ENCODE measurements at places on chromosomes 13 and 19.

DNA sequence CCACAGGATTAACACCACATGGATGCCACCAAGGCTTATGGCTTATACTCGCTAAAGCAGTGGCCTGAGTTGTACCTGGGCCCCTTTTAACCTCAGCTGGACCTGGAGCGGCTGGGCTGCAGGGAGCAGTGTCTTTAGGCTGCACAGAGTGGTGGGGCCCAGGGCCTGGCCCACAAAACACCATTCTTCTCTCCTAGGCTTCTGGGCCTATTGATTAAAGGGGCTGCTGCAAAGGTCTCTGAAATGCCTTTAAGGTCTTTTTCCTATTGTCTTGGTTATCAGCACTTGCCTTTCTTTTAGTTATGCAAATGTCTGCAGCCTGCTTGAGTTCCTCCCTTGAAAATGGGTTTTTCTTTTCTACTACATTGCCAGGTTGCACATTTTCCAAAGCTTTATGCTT, 973.9 kb upstream of the PRR20A start:
- DNase-seq = no peak

- peak; percentile 9 for DNase-seq
Measured at GRCh38 chr19:5880604-5881078, 10.3 kb upstream of the FUT5 start.

DNA sequence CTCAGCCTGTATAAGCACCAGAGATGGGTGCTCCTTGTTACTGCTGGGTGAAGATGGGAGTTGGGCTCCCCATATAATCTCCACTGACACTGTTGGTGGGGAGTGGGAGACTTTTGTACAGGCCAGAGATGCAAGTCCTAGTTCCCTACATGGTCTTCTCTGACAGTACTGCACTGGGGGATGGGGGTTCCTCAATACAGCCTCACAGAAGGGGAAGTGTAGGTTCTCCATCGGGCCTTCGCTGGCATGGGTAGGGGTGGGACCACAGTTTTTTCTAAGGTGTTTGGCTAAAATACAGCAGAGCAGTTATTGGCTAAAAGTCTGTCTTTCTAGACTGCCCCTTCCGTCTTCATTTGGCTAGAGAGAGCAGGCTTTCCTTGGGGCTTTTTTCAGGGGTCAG, 167.2 kb upstream of the SERP2 start:
- no peak for DNase-seq

GRCh38 chr13:82636119-82636518, 1246.2 kb downstream of the SLITRK1 start:
- no peak for DNase-seq

- DNase-seq = no peak
Measured at GRCh38 chr13:21542563-21542962, 61.4 kb downstream of the MICU2 start.

DNA sequence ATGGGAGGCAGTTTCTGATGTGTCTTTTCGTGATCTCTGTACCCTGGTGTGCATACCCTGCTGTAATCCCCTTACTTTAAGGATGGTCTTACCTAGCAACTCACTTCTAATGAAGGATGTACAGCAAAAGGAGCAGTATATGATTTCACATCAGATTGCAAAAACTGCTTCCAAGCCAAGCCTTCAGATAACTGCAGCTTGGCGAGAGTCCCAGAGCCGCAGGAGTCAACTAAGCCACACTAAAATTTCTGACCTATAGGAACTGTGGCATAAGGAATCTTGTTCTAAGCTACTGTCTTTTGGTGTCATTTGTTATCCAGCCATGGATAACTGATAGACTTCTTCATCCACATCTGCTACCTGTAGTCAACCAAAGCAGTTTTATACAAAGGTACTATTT, 496.7 kb downstream of the GPC6 start:
- no peak for DNase-seq

DNA sequence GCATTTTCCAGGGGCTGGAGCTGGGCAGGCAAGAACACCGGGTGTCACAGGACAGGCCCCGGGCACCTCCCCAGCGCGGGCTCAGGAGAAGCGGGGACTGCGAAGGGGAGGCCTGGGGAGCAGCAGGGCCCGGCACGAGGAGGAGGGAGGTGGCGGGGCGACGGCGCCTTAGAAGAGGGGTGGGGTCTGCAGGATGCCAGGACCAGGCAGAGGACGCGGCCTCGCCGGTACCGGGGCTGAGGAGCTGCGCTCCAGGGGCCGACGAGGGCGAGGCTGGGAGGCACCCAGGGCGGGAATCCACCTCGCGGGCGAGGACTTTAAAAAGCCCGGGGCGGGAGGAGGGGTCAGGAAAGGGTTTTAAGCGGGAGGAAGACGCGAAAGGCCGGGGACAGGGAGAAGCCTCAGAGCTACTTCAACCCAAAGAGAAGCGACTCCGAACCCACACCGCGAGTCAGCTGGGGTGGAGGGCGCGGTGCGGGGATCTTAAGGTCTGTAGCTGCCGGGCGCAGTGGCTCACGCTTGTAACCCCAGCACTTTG, 665 bp downstream of the ZNF347 start:
- DNase-seq = no peak

DNA sequence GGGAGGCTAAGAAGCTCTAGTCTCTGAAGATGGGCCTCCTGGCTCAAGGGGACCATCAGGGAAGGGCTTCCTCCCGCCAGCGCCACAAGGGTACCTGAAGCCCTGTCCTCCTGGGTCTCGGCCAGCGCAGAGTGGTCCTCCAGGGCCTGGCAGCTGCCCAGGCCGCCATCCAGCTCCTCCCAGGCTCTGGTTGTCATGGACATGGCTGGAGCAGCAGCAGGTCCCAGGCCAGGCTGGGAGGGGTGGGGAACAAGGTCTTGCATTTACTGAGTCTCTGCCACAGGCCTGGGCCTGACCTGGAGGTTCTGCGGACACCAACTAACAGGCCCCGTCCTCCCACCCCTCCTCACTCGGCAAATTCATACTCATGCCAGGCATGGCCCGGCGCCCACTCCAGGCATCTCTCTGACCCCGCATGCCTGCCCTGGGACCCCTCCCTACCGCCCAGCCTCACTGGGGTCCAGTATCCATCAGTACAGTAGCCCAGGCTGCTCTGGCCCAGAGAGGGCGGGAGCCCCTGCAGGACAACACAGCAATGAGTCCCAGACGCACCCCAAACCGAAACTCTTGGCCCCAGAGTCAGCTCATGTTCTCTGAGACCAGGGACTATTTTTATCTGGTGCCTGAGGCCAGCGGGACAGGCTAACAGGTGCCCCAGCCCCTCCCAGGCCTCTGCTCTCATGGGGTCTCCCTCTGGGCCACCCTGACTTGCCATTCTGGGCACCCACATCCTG, 938 bp downstream of the JSRP1 start:
- DNase-seq = no peak

GRCh38 chr19:6707011-6707657, 13.3 kb downstream of the C3 start:
- DNase-seq = no peak

GRCh38 chr19:6540918-6541689, 10.3 kb downstream of the TNFSF9 start:
- DNase-seq = no peak

- DNase-seq = peak; percentile 28
Measured at GRCh38 chr19:2663920-2664571, 38.4 kb downstream of the GNG7 start.

DNA sequence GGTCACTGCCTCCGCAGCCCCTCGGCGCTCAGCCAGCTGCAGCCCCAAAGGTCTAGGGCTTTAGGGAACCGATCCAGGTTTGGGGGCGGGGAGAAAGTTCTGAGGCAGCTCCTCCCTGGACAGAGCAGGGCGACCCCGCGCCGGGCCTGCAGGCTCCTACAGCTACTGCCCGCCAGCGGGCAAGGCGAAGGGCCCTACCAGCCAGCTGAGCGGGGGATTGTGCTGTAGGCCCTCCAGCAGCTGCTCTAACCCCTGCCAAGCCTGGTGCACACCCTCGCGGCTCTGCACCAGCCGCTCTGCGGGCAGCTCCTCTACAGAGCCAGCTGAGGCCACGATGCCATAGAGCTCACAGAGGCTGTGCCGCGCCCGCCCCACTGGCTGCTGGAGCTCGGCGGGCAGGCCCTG, 14.0 kb downstream of the PLIN4 start:
- DNase-seq = no peak

GRCh38 chr19:11479090-11479897, 1.6 kb downstream of the ELAVL3 start:
- DNase-seq = peak; percentile 32

DNA sequence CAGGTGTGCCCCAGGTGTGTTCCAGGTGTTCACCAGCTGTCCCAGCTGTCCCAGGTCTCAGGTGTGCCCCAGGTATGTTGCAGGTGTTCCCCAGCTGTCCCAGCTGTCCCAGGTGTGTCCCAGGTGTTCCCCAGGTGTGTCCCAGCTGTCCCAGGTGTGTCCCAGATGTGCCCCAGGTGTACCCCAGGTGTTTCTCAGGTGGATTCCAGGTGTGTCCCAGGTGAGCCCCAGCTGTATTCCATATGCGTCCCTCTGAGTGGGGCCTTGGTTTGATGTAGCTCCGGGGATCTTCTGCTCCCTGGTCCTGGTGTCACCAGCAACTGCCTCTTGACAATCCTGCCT, 719 bp upstream of the GRK1 start:
- DNase-seq = no peak

GRCh38 chr19:17035842-17036424, 9.3 kb upstream of the CPAMD8 start:
- DNase-seq = no peak

DNA sequence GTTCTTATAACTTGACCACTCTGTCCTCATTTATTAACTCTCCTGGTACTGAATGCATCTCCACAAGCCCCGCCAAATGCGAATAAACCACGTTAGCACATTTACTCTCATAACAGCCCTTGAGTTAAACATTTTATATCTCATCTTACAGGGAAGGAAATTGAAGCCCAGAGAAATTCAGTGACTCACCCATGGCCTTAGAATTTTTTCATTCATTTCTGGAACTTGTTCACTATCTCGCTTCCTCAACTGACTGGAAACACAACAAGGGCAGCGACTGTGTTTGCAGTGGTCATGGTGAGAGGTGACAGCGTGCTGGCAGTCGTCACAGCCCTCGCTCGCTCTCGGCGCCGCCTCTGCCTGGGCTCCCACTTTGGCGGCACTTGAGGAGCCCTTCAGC, 39.5 kb downstream of the SERP2 start:
- no peak for DNase-seq

GRCh38 chr19:11192957-11193939, 4.1 kb downstream of the KANK2 start:
- DNase-seq = no peak

- no peak for DNase-seq
Measured at GRCh38 chr19:57829316-57829715, 783 bp upstream of the ZNF587B start.

GRCh38 chr13:27012482-27013197, 159.0 kb downstream of the USP12 start:
- DNase-seq = no peak

GRCh38 chr19:28633319-28634018, 579.5 kb downstream of the UQCRFS1 start:
- DNase-seq = peak; percentile 23

DNA sequence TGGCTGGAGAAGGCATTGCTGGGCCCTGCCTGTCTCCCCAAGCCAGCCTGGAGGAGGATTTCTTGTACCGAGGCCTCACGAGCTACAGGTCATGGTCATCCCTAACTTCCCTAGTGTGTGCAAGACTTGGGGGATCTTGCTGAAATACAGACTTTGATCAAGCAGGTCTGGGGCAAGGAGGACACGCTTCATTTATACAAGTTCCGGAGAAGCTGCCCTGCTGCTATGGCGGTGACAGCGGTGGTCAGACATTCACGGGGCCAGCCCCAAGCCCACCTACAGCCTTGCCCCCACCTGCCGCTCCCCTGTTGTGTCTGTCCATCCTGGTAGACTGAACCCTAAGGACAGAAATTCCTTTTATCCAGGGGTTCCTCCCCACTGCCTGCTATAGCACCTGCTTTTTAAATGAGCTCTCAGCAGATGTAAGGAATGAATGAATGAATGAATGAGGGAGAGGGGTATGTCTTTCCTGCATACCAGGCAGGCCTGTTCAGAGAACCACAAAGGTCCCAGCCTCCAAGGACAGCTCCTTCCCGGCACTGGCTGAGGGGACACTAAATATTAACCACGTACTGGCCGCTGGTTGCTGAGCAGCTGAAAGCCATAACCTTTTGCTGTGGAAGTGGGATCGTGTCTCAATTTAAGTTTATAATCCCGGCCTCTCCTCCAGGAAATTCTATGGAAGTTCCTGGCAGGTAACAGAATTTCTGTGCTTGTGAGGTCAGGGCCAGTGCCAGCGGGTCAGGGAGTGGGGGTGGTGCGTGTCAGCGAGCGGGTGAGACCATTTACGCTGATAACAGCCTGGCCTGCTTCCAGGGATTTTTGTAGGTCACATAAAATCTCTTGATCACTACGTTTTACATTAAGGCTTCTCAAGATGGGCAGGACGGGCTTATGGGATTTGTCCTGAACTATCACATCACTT, 27.1 kb downstream of the TSSK6 start:
- DNase-seq = no peak

DNA sequence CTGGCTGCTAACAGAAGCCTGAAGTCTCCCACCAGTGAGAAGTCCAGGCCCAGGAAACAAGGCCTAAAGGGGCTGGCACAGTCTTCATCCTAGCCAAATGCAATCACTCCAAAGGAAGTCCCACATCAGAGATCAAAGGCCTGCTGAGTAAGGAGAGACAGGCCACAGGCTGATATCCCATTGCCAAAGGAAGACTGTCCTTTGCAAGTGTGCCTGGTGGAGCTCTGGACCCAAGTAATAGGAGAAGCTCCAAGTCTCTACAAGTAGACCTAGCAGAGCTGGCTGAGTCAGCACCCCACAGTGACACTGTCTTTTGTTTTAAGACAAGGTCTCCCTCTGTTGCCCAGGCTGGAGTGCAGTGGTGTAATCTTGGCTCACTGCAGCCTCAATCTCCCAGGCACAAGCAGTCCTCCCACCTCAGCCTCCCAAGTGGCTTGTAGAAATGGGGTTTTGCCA, 4.5 kb downstream of the DBP start:
- no peak for DNase-seq

GRCh38 chr19:2577722-2578335, 101.9 kb downstream of the GADD45B start:
- no peak for DNase-seq

Measured in C1 segment of cervical spinal cord (tissue), 14 donors.